Stimulated activated CD4-positive, alpha-beta T cell treated with anti-CD3 and anti-CD28 coated beads, Interleukin-2, amount 100 ng/mL, for 4 hours (primary cell): ENCODE measurements at places on chromosomes 1 and 21.

DNA sequence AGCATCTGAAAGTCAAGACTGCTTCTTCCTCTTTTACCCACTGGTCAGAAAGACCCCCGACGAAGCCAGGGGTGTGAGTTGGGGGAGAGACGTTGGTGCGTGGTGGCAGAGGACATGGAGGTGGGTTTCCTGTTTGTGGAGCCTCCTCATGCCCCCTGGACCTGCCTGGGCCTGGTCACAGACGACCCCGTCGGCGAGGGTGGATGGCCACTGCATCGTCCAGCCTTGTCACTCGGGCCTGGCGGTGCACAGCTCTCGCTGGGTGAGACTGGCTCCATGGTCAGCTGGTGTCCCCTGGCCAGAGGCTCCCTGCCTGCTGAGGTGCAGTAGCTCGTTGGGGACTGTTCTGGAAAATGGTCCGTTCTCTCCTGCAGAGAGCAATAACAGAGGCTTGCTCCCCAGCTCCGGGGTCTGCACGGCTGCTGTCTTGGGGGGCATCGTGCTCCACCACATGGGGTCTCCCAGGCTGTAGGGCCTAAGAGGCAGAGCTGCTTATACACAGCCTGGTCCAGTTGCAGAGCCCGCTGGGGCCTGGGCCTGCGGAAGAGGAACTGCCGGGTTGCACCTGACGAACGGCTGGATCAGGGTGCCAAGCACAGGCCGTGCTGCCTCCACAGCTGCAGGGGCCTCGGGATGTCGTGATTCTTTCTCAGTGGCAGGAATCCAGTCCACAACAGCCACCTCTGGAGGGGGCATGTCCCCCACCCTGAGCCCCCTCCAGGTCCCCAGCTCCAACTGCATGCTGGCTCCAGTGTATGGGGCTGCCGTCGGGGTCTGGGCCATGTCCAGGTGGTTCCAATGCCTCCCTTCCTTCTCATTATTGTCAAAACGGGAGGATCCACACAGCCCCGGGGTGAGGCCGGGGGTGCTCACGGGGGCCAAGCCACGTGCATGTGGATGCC, 18.0 kb upstream of the ACTRT2 start:
- DNase-seq = no peak

- no peak for DNase-seq
These were observed at the start of gene DNAH14 for GRCh38 chr1:224929335-224930237. Gene DNAH14 (plus strand): TSS chr1:224929675. CDS start chr1:224952703, 23,028 bp downstream.

GRCh38 chr1:78650114-78650660, 556 bp downstream of the IFI44 start:
- DNase-seq = no peak

GRCh38 chr21:34987501-34988072, 61.5 kb downstream of the RUNX1 start:
- no peak for DNase-seq

DNA sequence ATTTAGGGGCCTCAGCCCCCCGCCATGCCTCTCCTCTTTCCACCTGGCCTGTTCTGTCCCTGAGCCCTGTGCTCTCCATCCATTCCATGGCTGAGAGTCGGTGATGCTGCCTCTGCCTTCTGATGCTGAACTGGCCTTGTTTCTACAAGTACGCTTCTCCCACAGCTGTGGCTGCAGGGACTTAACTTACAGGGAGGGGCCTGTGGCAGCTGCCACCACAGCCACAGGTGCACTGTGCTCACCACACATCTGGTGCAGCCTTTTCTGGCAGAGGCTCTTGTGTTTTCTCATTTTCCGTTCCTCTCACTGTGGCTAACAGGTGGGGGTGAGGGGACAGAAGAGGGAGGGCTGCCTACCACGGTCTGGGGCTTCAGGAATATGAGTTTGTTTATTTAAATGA, 4.2 kb downstream of the FMO1 start:
- no peak for DNase-seq

DNA sequence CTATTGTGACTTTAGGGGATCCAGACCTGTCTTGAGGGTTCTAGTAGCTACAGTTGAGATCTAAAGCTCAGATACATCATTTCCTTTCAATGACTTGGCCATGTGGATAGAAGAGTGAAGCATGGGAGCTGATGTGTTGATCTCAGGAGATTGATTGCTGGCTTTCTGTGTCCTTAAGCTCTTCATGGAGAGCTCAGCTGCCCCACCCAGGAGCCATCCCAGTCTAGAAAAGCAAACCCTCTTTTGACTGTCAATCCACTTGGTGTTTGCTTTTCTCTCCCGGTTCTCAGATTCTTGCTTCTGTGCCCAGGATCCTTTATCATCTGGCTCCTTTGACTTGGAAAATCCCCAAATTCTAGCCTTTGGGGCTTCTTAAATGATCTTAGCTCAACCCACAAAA, 87.2 kb downstream of the ATP1A1 start:
- DNase-seq = no peak

DNA sequence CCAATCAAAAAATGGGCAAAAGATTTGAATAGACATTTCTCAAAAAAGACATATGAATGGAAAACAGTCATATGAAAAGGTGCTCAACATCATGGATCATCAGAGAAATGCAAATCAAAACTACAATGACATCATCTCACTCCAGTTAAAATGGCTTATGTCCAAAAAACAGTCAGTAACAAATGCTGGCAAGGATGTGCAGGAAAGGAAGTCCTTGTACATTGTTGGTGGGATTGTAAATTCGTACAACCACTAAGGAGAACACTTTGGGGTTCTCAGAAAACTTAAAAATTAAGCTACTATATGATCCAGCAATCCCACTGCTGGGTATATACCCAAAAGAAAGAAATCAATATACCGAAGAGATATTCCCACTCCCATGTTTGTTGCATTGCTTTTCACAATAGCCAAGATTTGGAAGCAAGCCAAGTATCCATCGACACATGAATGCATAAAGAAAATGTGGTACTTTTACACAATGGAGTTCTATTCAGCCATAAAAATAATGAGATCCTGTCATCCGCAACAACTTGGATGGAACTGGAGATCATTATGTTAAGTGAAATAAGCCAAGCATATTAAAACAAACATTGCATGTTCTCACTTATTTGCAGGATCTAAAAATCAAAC, 17.9 kb downstream of the GBP5 start:
- no peak for DNase-seq

GRCh38 chr21:46118316-46119143, 20.6 kb downstream of the COL6A2 start:
- DNase-seq = no peak

- DNase-seq = no peak
These were observed 48.7 kb downstream of the MRPS6 start for GRCh38 chr21:34122047-34122446.

DNA sequence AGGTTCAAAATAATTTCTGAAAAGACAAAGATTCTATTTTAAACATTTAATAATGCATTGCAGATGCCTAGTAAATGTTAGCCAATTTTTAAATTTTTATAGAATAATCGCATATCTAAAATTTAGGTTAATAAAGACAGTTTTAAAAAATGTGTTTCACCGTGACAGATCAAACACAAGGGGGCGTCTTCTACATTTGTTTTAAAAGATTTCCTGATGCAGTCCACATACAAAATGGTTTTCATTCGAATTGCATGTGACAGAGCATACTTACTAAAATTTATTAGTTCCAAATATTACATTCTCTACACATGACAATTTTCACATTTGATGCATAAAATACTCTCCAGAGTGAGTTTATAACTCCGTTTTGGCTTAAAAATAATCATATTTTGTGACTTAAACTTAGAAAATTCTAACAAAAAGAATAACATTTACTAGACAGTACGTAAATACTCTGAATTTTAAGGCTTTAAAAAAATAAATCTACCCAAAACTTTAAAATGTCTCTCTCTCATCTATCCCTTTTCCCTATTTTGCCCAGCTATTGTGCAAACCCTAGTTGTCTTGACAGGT, 75.5 kb downstream of the ADAMTS1 start:
- DNase-seq = no peak

- no peak for DNase-seq
These were observed 15.4 kb downstream of the CEP350 start for GRCh38 chr1:179969962-179970361.

DNA sequence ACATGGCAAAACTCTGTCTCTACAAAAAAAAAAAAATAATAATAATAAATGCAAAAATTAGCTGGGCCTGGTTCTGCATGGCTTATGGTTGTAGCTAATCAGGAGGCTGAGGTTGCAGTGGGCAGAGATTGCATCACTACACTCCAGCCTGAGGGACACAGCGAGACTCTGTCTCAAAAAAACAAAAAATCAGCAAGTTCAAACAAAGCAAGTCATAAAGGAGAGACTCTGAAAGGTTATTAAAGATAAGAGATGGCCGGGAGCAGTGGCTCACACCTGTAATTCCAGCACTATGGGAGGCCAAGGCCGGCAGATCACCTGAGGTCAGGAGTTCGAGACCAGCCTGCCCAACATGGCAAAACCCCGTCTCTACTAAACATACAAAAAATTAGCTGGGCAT, 28.8 kb downstream of the COP1 start:
- DNase-seq = no peak

DNA sequence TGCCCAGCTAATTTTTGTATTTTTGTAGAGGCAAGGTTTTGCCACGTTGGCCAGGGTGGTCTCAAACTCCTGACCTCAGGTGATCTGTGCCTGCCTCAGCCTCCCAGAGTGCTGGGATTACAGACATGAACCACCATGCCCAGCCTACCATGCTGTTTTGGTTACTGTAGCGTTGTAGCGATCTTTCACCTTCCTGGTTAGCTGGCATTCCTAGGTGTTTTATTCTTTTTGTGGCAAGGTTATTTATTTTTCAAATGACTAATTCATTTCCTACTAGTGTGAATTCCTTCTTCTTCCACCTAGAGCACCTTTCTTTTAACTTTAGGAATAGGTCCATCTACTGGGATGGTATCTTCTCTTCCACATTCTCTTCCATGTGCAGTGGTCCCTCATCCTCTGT, 29.3 kb downstream of the TMEM200B start:
- no peak for DNase-seq

DNA sequence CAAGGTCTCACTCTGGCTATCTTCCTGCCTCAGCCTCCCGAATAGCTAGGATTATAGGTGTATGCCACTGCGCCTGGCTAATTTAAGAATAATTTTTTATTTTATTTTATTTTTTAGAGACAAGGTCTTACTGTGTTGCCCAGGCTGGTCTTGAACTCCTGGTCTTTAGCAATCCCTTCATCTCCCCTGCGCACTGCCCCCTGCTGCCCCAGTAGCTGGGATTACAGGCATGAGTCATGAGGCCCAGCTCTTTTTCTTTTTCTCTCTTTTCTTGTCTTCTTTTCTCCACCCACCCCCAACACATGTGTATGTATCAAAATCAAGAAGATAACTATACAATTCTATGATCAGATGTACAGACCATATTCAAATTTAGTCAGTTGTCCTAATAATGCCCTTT, 87.2 kb downstream of the PEX14 start:
- no peak for DNase-seq

- DNase-seq = no peak
These were observed 192.8 kb downstream of the RWDD3 start for GRCh38 chr1:95426772-95427171.

DNA sequence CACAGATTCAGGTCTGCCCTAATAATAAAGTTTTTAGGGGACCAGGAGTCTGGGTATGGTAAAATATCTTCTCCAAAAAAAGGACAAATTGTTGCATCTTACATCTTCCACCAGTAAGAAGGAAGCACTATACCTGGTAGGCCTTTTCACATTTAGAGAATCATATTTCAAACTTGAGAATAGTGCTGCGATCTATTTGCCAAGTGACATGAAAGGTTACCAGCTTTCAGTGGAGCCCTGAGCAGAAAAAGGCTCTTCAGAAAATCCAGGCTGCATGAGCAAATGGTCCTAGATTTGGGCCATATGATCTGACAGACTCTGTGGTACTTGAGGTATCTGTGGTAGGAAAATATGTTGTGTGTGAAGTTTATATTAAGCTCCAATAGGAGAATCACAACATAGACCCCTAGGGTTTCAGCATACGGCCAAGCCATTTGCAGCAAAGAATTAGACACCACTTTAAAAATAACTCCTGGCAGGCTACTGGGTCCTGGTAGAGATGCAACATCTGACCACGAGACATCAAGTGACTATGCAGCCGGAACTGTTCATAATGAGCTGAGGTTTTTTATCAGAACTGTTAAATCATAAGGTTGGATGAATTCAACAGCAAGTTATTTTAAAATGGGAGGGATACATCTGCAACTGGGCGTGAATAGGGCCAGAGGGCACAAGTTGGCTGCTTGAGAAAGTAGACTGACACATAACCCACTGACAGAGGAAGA, 38.6 kb upstream of the CCDC190 start:
- no peak for DNase-seq

GRCh38 chr1:21956720-21957552, 19.8 kb upstream of the HSPG2 start:
- DNase-seq = peak; percentile 41

DNA sequence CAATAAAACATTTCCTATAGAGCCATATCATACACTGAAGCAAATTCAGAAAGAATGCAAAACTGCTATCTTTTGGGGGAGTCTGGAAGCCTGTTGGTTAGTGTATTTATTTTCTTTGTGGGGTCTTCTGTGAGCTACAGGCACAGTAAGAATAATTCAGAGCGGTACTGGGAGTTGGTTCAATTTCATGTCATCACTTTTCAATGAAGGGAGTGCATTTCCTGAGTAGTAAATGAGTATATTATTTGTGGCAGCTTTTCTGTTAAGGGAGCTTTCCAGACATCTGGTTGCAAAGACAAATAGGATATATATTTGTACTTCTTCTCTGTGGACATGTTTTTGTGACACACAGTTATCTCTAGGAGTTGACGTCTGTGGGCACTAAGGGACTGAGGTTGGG, 130.6 kb downstream of the HUNK start:
- no peak for DNase-seq

DNA sequence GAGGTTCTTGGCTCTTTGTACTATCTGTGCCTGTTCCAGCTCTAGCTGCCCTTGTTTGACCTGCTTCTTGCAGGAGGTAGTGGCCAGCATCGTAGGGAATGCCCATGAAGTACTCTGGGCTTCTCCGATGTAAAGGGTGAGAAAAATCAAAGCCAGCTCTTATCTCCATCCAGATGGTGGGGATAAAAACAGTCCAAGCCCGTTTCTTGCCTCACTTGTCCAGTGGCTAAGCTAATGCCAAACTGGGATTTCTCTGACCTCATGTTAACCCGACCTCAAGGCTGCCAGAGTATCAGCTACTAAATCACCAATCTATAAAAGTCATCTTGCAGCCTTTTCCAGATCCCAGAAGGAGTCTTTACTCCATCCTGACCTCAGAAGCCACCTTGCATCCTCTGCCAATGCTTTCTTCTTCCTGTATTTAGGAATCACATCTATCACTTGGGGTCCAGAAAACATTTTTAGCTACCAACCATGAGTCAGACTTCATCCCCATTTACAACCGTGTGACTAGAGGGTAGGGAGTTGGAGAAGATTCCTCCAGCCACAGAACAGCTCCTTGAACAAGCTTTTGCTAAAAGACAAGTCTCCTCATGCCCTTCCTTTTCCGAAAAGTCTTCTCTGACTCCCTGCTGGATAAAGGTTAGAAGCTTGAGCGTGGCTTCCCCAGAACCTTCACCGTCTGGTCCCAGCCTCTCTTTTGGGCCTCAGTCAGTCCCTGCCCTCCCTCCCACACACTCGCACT, 35.9 kb downstream of the KCNC4 start:
- no peak for DNase-seq

- DNase-seq = no peak
These were observed 906 bp upstream of the ADARB1 start for GRCh38 chr21:45073301-45074047.
